Fibroblast of the conjunctiva (primary cell): ENCODE measurements at places on chromosomes 7 and 10.

DNA sequence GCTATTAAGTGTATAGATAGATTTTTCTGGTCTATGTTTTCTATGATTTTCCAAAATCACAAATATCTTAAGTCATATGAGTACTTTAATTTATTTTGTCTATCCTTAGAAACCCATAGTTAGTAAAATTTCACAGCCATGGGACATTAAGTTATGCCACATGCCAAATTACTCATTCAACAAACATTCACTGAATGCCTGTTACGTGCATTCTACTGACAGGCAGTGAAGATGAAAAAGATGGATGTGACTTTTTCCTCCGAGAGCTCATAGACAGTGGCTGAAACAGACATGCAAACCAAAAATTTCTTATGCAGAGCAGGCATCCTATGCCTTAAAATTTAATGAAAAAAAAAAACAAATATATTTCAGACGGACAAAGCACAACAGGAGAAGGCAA, 84.9 kb downstream of the CHRM2 start:
- DNase-seq = no peak

GRCh38 chr10:83724471-83725241, 414.7 kb upstream of the GHITM start:
- DNase-seq = no peak

DNA sequence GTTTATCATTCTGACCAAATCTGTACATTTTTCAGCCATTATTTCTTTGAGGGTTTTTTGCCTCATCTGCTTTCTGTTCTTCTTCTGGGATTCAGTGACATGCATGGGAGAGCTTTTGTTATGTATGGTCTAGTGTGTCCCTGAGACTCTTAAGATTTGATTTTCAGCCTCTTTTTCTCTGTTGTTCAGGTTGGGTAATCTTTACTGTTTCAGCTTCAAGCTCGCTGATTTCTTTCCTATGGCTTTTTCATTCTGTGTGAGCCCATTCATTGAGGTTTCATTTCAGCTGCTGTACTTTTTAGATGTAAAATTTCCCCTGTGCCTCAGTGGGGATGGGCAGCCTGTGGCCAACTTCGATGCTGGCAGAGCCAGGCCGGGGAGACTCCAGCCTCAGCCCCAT, 38.1 kb downstream of the FOXK1 start:
- DNase-seq = no peak

DNA sequence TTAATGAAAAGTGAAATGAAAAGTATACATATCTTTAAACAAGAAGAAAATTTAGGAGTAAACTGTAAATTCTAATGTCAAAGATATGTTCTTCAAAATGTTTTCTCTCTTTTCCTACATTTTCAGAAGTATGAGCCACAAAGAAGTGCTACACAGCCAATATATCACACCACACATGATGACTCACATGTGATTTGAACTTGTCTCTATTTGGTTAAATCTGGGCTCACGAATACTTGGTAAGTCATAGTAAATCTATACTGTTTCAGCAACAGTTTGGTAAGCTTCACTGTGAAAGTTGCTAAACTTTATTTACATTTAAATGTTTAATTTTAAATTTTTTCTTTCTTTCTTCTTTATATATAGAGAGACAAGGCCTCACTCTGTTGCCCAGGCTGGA, 380.6 kb upstream of the IGFBP3 start:
- no peak for DNase-seq

DNA sequence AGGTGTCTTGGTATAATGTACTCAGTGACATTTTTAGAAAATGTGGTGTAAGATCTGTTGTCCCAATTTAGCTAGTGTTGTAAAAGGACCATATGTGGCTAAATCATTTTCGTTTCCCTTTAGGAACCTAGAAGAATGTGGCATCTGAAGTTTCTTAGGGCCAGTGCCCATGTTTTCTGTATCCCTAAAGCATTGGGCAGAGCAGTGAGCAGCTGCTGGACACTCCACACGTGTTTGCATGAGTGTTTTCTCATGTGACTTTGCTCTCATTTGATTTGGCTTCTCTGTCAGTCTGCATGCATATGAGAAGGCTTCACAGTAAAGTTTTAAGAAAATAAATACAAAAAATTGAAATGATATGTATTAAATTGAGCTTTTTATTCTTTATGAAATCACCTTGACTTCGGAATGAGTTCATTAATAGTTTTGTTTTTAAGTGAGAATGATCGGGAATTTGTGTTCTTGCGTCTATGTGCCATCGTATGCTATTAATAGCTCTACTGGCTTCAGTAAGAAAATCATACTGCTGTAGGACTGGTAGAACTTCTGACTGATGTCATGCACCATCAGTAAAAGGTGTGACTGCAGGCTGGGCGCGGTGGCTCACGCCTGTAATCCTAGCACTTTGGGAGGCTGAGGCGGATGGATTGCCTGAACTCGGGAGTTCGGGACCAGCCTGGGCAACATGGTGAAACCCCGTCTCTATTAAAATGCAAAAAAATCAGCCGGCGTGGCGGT, 61.3 kb downstream of the RBM33 start:
- DNase-seq = no peak

GRCh38 chr7:69597278-69598076, 798 bp upstream of the AUTS2 start:
- no peak for DNase-seq

GRCh38 chr7:129607471-129608120, 3.9 kb upstream of the NRF1 start:
- no peak for DNase-seq

GRCh38 chr7:96837593-96837992, 127.9 kb upstream of the SEM1 start:
- DNase-seq = no peak

DNA sequence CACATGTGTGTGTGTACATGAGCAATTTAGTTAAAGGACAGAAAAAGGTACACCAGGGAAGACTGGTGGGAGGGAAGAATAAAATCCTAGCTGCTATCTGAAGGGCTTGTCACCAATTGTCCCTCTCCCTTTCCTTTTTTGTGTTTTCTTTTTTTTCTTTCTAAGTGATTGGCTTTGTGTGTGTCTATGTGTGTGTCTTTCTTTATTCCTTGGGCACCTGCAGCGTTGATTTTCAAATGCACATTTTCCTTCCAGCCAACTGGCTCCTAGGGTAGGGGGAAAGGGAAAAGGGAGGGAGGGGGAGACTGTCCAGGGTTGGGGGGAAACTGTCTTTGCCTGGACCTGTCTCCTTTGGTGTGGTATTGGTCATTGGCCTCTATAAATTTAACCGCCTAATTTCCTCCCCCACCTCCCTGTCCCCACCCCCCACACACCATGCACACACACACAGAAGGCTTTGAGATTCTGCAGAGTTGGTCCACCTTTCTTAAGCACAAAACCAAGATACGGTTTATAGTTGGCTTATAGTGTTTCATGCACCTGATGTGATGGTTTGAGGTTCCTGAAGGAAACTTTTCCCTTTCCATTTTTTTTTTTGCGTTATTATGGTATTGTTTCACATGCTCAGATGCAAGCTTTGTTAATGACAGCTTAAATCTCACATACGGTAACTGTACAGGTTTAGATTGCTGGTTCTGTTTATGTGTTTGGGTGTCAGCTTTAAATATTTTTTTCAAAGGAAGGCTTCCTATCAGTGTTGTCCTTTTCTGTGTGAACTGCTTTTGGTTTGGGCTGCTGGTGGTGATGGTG, 2.6 kb downstream of the AUTS2 start:
- DNase-seq = no peak

DNA sequence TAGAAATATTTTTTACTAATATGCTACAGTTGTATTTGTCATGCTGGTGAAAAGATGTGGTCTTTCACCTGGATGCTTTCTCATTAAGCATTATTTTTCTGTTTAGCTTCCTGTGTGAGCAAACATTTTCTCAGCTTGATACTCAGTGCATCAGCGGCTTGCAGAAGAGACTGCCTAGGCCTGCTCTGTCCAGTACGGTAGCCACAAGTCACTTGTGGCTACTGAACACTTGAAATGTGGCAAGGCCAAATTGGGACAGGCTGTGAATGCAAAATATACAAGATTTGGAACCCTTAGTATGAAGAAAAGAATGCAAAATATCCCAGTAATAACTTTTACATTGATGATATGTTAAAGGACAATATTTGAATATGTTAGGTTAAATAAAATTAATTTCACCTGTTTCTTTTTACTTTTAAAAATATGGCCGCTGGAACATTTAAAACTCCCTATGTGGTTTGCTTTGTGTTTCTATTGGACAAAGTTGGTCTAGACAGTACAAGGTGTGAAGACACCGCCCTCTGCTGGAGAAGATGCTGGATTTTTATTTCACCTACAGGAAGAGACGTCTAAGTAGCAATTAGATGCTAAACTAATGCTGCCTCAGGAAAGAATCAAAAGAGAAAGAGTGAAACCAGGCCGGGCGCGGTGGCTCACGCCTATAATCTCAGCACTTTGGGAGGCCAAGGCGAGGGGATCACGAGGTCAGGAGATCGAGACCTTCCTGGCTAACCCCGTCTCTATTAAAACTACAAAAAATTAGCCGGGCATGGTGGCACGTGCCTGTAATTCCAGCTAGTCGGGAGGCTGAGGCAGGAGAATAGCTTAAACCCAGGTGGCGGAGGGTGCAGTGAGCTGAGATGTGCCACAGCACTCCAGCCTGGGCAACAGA, 5.3 kb downstream of the SRGN start:
- peak; percentile 85 for DNase-seq

GRCh38 chr7:158110661-158111048, 477.0 kb downstream of the PTPRN2 start:
- no peak for DNase-seq

- no peak for DNase-seq
These were observed 99.8 kb downstream of the NKX6-2 start for GRCh38 chr10:132685921-132686680.

GRCh38 chr10:61953183-61953582, 51.7 kb downstream of the ARID5B start:
- no peak for DNase-seq

DNA sequence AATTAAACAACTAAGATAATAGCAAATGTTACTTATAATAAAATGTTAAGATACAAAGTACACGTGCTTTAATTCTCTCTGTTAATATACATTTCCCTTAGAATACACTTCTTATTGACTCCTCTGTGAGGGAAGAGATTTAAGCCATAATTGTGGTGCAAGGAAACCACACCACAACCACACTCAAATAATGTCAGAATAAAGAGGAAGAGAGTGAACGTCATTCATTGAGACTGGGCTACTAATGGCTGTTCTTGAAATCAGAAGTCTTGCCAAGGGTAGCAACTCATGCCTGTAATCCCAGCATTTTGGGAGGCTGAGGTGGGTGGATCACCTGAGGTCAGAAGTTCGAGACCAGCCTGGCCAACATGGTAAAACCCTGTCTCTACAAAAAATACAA, 10.0 kb downstream of the FAM171A1 start:
- no peak for DNase-seq

DNA sequence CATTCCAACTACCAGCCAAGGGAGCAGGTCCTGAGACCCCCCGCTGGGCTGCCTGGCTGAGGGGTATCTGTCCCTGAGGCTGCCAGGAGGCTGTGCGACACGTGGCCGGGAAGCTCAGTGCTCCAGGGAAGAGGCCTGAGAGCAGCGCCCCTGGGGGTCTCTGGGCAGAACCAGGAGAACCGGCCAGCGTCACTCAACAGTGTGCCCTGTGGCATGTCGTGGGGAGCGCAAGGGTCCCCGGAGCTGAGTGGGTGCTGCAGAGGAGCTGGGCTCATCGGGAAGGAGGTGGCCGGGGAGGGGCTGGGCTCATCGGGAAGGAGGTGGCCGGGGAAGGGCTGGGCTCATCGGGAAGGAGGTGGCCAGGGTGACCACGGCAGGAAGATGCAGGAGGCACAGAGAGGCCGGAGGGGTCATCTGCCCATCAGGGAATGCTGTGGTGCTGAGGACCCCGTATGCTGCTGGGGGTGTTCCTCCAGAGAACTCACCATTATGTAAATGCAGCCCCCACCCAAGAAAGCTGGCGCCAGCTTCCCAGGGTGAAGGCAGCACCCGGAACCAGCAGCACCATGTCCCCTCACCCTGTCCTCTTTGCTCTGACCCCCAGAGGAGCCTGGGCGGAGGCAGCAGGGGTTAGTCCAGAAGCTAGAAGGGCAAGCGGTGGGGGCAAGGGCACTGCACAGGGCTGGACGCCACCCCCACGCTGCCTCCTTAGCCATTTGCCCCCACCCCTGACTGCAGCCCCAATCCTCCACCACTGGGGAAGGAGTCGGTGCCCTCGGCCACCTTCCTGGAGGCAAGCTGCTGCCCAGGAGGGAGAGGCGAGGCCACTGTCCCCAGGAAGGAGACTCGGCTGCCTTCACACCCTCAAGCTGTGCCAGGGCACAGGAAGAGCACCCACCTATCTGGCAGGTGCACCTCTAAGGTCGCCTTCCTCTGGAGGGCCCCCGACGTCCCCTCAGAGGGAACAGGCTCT, 33.3 kb downstream of the CALML3 start:
- no peak for DNase-seq
